ENCODE measurements at places on chromosomes 13 and 19. TPM values are rescaled to one million over a fixed set of nuclear protein-coding genes. Genes with fewer than 3 reads are reported as not detected.

DNA sequence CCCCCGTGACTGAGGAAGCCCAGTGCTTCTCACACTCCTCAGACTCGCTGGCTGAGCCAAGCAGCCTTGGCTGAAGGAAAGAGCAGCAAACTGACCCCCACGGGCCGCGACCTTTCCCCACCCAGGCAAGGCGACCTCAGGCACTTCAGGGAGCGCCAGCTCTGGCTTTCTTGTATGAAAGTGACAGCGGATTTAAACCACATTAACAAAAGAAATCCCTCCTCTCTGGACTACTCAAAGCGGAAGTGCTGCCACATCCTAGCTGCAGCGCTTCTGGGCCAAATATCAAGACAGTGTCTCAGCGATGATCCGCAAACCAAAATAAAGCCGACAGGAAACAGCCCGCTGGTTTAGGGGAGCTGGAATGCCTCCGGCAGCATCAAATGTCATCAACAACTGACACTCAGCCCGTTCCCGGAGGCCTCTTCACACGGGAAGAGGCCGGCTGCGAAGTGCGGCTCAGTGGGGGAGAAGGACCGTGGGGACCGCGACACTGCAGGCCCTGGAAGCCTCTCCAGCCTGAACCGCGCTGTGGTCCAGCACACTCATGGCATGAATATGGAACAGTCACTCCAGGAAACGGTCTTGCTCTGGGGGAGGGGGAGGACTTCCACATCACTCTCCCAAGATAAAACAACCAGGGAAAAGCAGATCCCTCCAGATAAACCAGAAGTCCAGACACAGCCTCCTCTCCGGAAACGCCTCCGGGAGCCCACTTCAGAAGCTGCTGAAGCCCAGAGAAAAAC, 1.4 kb downstream of the RASA3 start:
- DNase-seq = peak; percentile 43

DNA sequence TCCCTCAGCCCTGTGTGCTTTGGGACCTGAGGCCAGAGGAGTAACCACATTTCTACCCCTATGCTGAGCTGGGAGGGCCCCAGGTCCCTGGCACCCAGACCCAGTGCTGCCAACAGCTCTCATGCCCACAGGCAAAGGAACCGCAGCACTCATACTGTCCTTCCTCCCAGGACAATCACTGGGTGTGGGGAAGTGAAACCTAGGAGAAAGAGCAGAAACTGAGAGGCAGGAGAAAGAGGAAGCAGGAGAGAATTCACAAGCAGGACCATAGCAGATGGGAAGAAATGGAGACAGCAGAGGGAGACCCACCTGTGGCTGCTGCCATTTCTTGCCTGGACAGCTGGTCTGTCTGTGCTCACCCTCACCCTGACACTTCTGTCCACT, 18.9 kb downstream of the CCDC97 start:
- DNase-seq = no peak

- no peak for DNase-seq
These were observed 732 bp upstream of the DCLK1 start for GRCh38 chr13:36131931-36132297.

Gene UHRF1
- total RNA-seq = 48.9 TPM

DNA sequence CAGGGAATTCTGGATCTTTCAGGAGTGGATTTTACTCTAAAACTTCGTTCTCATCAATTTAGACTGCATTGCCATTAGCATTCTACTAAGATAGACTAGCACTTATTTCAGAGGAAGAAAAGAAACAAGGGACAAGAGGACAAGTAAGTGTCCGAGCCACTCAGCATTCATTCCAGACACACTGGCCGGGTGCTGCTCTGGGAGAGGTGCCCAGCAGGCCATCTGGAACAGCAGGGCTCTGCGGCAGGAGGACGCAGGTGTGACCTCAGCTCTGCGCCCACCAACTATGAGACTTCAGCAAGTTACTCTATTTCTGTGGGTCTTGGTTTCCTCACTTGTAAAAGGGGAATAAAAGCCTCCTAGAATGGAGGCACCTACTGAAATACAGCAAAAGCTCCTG, 4.2 kb downstream of the EPS15L1 start:
- DNase-seq = no peak

Gene ZNF534
- not detected for total RNA-seq

- no peak for DNase-seq
These were observed 452.3 kb downstream of the IRS2 start for GRCh38 chr13:109333893-109334651.

Gene TNNT1
- total RNA-seq = 228 TPM

DNA sequence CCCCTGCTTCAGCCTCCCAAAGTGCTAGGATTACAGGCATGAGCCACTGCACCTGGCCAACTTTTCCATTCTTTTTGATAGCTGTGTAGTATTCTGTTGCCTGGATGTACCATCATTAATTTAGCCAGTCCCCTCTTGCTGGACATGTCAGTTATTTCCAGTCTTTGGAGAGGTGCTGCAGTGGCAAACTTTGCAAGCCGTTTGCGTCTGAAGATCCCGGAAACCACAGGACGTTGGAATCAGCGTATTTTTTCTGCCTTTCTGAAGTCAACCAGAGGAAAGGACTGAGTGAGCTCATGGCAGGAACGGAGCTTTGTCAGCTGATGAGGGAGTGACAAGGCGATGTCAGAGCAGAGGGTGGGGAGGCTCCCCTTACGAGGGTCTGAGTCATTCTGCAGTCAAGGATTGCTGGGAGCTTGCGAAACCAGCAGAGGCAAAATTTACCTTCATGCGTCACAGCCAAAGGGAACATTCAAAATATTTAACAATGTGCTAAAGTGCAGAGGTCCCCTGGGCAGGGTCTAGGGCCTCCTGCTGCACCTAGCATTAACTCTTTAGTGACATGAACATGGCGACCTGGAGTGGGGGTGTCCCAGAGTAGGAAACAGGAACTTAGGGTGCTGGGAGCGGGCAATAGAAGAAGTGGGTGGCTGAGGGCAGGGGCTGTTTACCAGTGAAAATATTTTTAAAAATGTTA, 5.6 kb downstream of the C5AR1 start:
- DNase-seq = peak; percentile 98

DNA sequence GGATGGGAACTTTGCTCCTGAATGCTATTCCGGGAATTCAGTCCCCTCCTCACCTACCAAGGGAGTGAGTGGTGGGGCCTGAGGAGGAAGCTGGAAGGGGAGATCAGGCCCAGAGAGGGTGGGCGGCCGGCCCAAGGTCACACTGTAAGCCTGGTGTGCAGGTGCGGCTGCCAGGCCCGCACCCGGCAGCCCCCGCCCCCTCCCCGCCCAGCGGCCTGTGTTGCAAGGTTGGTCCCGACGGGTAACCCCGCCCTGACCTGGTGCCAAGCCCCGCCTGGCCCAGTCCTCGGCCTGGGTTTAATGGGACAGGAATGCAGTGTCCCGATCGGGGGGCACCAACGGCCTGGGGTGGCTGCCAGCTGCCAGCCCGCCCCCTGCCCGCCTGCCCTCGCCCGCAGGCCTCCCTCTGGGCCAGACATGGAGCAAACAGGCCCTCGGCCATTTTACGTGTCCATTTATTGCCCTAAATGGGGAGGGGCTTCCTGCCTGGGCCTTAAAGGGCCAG, 5.5 kb downstream of the ZBTB7A start:
- peak; percentile 64 for DNase-seq

Gene PLK5
- total RNA-seq = not detected

Gene ATXN8OS
- not detected for total RNA-seq

Gene NCAN
- total RNA-seq = not detected

DNA sequence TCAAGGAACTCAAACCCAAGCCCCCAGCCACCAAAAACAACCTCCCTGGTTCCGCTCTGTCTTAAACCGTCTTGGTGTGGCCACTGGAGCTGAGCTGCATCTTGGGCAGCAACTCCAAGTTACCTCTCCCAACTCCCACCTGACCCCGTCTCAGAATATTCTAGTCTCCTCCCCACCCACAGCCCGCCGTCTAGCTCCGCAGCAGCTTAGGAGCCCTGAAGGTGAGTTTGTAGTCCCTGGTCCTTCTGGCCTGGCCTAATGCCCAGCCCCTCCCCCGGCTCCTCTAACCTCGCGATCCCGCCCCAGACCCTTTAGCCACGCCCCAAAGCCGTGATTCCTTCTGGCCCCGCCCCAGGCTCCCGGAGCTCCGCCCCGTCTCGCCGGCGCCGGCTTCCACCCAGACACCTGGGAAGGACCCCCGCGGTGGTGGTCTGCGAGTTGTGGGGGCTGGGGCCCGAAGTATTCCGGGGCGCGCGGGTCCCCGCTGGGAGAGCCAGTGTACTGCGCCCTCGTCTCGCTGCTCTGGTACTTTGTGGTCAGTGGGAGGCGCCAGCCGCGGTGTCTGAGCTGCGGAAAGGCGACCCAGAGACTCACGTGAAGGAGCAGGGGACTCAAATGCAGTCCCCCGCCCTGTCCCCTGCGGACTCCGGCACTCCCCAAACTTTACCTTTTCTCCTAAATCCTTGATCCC, 2.5 kb upstream of the LHB start:
- DNase-seq = peak; percentile 64

DNA sequence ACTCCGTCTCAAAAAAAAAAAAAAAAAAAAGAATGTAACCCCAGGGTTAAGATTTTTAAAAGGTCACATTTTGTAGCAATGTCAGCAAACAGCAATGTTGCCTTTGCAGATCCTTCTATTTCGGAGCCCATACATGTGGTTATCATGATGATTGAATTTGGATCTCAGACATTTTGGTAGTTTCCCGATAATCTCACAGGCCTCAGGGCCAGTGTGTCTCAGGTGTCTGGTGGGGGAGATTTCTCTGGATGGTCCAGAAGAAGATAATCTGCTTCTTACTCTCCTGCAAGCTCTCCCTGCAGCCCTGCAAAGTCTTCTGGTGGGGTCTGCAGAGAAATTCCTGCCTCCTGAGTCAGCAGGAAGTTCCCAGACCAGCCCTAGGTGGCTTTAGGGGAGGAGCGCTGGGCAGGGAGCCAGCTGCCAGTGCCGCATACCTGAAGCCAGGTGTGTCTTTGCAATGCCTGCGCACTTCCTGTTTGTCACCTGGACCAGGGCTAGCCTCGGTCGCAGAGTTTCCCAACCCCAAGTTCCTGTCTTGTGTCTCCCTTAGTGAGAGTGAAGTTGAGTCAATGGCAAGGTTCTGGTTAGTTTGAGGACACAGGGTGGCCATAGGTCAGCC, 1.4 kb downstream of the SH2D3A start:
- peak; percentile 95 for DNase-seq

DNA sequence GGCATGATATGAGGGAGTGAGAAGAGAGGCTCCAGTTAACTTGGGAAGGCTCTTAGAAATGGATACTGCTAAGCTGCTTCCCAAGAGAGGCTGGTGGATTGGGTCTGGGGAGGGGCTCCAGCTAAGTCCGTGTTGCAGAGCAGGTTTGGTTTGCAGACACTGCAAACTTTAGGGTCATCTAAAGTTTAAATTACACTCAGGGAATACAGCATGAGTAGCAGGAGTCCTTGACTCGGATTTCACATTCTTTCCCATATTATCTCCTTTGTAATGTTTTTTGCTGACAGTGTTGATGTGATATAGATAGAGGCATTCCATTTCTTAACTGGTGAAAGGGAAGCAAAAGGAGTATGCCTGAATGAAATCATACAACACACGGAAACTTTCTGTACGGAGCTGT, 31.9 kb downstream of the SGCG start:
- no peak for DNase-seq
